ENCODE measurements at places on chromosomes 3 and 15.
A peak's percentile ranks its signal among the peaks of the same experiment; 100 is the strongest.

GRCh38 chr15:34721802-34722438, 32.9 kb downstream of the GJD2 start:
- H3K4me3 ChIP-seq: no peak overlapping the region
- H3K27me3 ChIP-seq: peaks cover 3% of the 10 kb centered on the region
- H3K4me1 ChIP-seq: no peaks in the 10 kb centered on the region
- no peaks in the 10 kb centered on the region for H3K36me3 ChIP-seq
- H3K27ac ChIP-seq: no peak overlapping the region
- DNase-seq: no peak

GRCh38 chr15:31306426-31307269, 20.0 kb upstream of the KLF13 start:
- no peak overlapping the region for H3K4me3 ChIP-seq
- no peaks in the 10 kb centered on the region for H3K36me3 ChIP-seq
- peaks cover 21% of the 10 kb centered on the region for H3K4me1 ChIP-seq

DNA sequence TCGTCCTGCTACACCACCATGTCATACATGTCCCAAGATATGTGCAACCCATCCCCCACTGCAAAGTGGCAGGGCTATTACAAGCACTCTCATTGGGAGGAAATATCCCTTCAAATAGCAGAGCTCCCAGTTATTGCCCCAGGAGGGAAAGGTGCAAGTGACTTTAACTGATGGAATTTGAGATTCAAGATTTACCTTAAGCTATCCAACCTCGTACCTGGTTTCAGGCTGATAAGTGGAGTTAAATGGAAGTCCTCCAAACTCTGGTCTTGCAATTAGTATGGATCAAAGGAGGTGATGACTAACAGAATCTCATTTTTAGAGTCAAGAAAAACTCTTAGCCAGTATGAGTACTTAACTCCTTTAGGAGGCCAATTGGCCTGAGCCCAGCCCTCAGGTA, 2.1 kb downstream of the SLCO2A1 start:
- H3K4me3 ChIP-seq: no peak overlapping the region
- no peak for DNase-seq
- no peaks in the 10 kb centered on the region for H3K27me3 ChIP-seq
- no peak overlapping the region for H3K27ac ChIP-seq
- no peaks in the 10 kb centered on the region for H3K4me1 ChIP-seq

DNA sequence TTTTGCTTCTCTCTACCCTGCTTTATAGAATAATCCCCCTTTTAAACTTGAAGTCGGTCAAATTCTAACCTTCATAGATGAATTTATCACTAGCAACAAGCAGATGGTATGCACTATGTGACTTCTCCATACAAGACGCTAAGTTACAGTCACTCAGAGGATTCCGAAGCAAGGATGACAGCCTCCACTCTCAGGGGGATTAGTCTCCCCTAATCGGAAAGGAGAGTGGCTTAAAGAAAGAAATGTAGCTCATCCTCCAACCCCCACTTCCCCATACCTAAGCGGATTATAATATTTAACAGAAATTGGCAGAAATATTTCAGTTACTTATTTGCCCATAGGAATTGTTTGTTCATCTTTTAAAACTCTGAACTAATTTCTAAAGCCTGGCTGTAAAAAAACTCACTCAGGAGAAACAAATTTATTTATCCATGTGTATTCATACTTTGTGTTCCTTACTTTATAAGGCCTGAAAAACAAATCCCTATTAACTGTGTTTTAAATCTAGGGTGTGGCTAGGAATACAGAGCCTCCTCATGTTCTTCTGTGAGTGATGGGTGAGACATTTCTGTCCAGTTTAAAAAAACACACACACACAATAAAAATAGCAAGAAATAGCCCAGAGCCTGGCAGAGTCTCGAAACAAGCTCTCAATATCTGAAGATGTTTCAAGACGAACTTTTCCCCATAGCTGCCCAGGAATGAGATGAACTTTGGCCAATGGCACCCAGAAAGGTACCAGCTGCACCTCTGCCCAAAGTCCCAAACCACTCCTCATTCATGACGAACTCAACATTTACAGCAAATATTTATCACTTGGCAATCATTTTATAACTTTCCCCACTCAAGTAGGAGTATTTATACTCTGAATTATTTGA, 18.7 kb downstream of the SIAH2 start:
- no peak overlapping the region for H3K27ac ChIP-seq
- no peak for DNase-seq
- peaks cover 22% of the 10 kb centered on the region for H3K36me3 ChIP-seq

GRCh38 chr3:67400476-67400875, 253.9 kb downstream of the SUCLG2 start:
- no peaks in the 10 kb centered on the region for H3K4me1 ChIP-seq
- H3K4me3 ChIP-seq: no peak overlapping the region
- H3K27ac ChIP-seq: no peak overlapping the region
- DNase-seq: no peak

DNA sequence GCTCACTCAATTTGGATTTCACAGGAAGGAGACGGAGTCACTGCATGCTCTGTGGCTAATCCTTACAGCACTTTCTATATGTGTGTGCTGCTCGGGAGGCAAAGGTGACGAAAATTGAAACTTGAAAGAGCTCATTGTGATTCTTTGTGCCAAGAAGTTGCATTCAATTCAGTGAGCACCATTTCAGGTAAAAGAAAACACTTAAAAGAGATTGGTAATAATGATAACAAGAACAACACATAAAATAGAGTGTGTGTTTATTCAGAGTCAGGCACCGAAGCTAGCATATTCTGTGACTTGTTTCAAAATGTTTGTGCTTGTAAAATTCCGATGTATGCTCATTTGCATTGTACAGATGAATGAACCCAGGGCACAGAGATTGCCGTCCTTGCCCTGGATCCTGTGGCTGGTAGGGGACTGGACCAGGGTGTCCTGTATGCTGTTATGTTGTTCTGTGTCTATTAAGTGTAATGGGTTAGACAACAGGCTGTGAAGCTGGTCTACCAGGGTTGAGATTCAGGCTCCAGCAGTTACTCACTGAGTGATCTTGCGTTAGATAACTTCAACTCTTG, 193.3 kb upstream of the PROK2 start:
- no peak overlapping the region for H3K4me3 ChIP-seq
- no peaks in the 10 kb centered on the region for H3K4me1 ChIP-seq
- no peak overlapping the region for H3K27ac ChIP-seq
- no peaks in the 10 kb centered on the region for H3K27me3 ChIP-seq

DNA sequence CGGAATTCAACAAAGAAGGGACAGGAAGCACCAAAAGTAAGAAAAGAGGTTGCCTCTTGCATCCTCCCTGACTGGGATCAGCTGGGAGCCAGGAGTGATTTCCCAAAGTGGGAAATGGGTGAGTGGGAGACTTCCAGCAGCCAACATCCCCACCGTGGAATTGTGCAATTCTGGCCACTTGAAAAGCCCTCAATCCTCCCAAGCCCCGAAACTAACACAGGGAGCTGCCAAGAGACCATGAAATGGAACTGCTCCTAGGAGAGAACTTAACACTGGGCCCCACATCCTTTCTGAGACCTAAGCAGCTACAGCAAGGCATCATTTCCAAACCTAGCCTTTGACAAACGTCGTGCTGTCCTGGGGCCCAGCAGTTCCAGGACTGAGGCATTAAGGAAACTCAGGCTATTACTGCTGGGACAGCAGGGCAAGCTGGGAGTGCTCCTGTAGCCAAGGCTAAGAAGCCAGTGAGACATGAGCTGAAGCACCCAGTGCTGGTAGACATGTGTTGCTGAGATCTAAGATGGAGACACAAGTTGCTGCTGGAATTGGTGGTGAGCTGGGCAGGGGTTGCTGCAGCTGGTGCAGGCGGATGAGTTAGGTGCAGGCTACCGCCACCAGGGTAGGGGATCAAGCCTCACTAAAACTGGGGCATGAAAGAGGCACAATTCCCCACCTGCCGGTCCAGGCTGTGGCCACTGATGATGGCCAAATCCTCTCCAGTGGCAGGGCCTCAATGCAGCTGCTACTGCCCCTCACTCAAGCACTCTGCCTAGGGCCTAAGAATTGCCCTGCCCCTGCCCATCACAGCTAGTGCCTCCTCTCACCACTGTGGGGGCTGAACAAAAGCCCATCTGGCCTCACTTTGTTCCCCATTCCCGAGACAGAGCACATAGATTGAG, 43.9 kb downstream of the ALDH1A2 start:
- H3K4me3 ChIP-seq: no peak overlapping the region
- no peaks in the 10 kb centered on the region for H3K27me3 ChIP-seq
- no peak overlapping the region for H3K27ac ChIP-seq

- no peak overlapping the region for H3K27ac ChIP-seq
- no peaks in the 10 kb centered on the region for H3K36me3 ChIP-seq
- peaks cover 41% of the 10 kb centered on the region for H3K4me1 ChIP-seq
- no peak for DNase-seq
Measured at GRCh38 chr3:59540241-59540640, 490.4 kb upstream of the CFAP20DC start.

GRCh38 chr3:82293435-82293834, 532.0 kb upstream of the GBE1 start:
- no peaks in the 10 kb centered on the region for H3K36me3 ChIP-seq
- H3K4me1 ChIP-seq: no peaks in the 10 kb centered on the region
- no peak overlapping the region for H3K4me3 ChIP-seq
- no peaks in the 10 kb centered on the region for H3K27me3 ChIP-seq
- DNase-seq: no peak

- peaks cover 46% of the 10 kb centered on the region for H3K4me1 ChIP-seq
- H3K27me3 ChIP-seq: no peaks in the 10 kb centered on the region
- DNase-seq: peak; percentile 25
Measured at GRCh38 chr3:46586738-46587246, 20.7 kb upstream of the LRRC2 start.

GRCh38 chr15:64566629-64567427, 106.5 kb downstream of the ZNF609 start:
- H3K4me3 ChIP-seq: no peak overlapping the region
- no peak overlapping the region for H3K27ac ChIP-seq
- peaks cover 4% of the 10 kb centered on the region for H3K4me1 ChIP-seq
- DNase-seq: no peak

DNA sequence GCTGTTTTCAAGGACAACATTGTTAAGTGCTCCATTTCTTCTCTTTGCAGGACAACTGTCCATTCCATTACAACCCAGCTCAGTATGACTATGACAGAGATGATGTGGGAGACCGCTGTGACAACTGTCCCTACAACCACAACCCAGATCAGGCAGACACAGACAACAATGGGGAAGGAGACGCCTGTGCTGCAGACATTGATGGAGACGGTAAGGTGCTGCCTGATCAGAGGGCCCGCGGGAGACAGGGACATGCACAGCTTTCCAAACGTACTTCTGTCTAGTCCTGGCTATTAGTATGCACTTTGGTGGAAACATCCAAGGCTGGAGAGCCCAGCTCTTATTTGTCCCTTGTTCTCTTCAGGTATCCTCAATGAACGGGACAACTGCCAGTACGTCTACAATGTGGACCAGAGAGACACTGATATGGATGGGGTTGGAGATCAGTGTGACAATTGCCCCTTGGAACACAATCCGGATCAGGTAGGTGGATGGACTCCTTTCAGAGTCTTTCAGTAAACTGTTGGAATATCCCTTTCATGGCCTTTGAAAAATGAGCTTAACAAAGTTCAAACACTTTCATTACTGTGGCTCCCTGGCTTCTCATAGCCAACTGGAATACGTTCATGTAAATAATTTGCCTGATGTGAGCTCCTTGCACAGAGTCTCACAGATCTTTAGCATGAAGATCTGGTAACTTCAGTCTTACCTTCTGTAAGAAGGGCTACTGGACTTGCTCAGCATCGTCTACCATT, 10.4 kb downstream of the THBS1 start:
- H3K4me1 ChIP-seq: no peaks in the 10 kb centered on the region
- H3K27me3 ChIP-seq: no peaks in the 10 kb centered on the region
- no peaks in the 10 kb centered on the region for H3K36me3 ChIP-seq
- no peak overlapping the region for H3K4me3 ChIP-seq
- no peak for DNase-seq

GRCh38 chr3:168511428-168512014, 415.8 kb upstream of the GOLIM4 start:
- H3K4me1 ChIP-seq: no peaks in the 10 kb centered on the region
- H3K27me3 ChIP-seq: no peaks in the 10 kb centered on the region
- no peak overlapping the region for H3K4me3 ChIP-seq

- DNase-seq: no peak
- no peak overlapping the region for H3K27ac ChIP-seq
- no peak overlapping the region for H3K4me3 ChIP-seq
- peaks cover 40% of the 10 kb centered on the region for H3K36me3 ChIP-seq
Measured at GRCh38 chr15:74007820-74008371, 13.4 kb downstream of the PML start.
